Cortex of kidney (tissue), 1 donor: ENCODE measurements at places on chromosomes 7 and 10.
A peak's percentile ranks its signal among the peaks of the same experiment; 100 is the strongest.

GRCh38 chr10:110651044-110651958 is 7.2 kb downstream of the RBM20 start:
- no peak for DNase-seq

DNA sequence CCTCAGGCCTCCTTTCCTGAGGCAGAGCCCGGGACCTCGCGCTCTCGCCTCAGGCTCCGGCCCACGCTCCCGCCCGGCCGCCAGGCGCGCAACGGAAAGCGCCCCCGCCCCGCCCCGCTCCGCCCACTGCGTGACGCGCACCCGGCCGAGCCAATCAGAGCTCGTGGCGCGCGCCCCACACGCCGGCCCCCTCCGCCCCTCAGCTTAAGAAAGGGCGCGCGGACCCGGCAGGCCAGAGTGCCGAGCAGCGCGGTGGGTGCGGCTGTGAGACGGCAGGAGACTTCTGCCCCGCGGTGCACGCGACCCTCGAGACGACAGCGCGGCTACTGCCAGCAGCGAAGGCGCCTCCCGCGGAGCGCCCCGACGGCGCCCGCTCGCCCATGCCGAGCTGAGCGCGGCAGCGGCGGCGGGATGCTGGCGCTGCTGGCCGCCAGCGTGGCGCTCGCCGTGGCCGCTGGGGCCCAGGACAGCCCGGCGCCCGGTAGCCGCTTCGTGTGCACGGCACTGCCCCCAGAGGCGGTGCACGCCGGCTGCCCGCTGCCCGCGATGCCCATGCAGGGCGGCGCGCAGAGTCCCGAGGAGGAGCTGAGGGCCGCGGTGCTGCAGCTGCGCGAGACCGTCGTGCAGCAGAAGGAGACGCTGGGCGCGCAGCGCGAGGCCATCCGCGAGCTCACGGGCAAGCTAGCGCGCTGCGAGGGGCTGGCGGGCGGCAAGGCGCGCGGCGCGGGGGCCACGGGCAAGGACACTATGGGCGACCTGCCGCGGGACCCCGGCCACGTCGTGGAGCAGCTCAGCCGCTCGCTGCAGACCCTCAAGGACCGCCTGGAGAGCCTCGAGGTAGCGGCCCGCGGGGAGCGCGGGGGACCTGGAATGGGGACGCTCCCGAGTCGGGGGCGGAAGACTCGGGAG is at the start of gene NPTX2:
TSS of gene NPTX2 (plus strand) at position 235 of the 909 bp plus-strand sequence. CDS start at position 412, 177 bp downstream.
- DNase-seq: no peak

DNA sequence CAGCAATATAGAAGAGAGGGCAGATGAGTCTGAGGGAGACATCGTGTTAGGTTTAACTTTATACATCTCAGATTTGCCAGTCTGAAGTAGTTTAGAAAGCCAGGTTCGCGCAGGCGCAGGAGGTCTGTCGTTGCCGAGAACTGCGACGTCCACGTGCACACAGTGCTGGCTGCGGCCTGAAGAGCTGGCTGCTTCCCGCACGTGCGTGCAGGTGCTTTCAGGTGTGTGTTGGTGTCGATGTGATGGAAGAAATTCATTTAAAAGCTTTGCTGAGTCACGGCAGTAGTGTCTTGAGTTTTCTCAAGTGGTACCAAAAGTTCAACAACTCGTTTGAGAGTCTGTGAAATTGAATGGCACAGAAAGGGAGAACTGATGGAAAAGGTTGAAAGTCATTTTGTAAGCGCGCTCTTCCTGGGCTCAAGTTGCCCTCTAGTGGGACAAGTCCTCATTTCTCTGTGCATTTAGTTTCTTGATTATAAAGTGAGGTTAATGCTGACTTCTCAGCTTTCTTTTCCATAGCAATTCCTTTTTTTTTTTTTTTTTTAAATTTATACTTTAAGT is 18.6 kb downstream of the WDR37 start:
- no peak for DNase-seq

- DNase-seq: no peak
Measured at GRCh38 chr10:69696073-69696731, 66.2 kb downstream of the FAM241B start.

DNA sequence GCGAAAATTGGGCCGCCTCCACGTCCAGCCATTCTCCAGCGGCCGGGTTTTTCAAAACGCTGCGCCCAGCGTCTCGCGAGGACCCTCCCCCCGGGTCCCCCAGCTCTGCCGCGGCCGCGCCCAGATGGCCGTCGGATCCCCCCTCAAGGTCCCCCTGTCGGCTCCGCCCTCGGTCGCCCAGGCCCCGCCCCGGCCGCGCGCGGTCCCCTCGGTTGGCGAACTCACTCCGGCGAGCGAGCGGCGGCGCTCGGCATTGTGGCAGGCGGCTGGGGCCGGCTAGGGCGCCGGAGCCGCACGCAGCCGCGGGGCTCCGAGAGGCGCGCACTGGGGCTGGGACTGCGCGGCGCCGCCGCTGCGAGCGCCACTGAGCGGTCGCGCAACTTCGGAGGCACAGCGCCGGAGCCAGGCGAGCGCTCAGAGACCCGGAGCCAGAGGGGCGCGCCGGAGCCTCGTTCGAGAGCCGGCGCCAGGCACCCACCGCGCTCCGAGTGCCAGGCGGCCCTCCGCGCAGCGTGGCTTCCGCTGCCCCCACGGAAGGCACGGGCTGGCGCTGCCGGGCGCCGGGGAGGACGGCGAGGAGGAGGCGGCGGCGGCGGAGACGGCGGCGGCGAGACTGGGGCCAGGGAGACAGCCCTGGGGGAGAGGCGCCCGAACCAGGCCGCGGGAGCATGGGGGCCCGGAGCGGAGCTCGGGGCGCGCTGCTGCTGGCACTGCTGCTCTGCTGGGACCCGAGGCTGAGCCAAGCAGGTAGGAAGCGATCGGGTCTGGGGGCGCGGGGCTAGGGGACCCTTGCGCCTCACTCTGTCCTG is at the start of gene UNC5B:
TSS of gene UNC5B (plus strand) at position 253 of the 809 bp plus-strand sequence. CDS start at position 669, 416 bp downstream.
- DNase-seq: peak; percentile 71

- DNase-seq: no peak
Measured at GRCh38 chr7:134946260-134946659, 40.0 kb upstream of the AGBL3 start.

GRCh38 chr7:7157177-7157886 is 25.0 kb upstream of the C1GALT1 start:
- no peak for DNase-seq
